GM12865 (cell line): ENCODE measurements at places on chromosomes 1 and 21.

GRCh38 chr1:62809788-62810187 lies 25.9 kb downstream of the ATG4C start:
- DNase-seq = peak; percentile 25

DNA sequence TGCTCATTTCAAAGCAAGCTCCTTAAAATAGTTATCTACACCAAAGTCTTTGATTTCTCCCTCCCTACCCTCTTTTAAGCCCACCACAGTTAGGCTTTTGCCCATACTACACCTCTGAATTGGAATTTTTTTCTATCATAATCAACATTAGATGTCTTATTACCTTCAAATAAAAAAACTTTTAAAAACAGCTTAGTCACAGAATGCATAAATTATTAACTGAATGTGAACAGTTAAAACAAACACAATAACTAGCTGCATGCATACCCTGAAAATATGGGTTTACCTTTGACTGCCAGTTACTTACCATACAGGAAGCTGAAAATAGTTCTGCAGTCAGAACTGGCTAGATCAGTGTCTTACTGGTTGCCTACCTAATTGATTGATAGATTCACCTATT lies 210.9 kb downstream of the TGFB2 start:
- DNase-seq = no peak

- DNase-seq = no peak
These were observed 37.3 kb downstream of the KCND3 start for GRCh38 chr1:111952125-111952657.

DNA sequence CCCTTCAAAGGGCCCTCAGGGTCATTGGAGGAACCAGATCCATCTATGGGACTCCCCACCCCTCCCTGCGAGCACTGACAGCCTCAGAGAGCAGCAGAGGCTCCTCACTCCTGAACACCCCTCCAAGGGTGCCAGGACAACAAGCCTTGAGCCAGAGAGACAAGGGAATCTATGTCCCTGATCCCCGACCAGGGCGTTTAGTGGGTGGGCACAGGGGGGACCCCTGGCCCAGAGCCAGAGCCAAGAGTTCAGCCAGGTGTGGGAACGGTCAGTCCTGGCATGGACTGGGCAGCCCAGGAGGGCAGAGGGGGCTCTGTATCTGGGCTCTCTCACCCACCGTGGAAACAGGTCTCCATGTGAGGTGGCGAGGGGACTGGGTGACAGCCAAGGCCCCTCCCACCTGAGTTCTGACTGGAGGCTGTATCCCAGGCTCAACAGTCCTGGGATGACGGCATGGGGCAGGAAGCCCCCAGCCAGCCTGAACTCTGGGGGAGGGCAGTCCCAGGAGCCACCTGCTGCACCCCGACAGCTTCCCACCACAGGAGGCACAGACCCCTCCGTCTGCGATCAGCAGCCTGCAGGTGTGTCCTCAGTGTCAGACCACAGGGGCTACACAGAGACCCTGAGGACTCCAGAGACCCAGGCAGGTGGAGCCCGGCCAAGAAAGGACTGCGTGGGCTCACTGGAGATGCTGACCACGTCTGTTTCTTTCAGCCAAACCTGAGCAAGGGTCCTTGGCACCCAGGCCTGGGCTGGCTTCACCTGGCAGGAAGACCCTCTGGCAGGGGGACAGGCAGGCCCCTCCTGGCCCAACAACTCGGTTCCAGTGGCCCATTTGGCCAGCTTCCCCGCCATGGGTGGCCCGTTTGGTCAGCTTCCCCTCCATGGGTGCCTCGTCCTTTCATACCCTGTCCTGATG lies 11.2 kb upstream of the SRARP start:
- no peak for DNase-seq

DNA sequence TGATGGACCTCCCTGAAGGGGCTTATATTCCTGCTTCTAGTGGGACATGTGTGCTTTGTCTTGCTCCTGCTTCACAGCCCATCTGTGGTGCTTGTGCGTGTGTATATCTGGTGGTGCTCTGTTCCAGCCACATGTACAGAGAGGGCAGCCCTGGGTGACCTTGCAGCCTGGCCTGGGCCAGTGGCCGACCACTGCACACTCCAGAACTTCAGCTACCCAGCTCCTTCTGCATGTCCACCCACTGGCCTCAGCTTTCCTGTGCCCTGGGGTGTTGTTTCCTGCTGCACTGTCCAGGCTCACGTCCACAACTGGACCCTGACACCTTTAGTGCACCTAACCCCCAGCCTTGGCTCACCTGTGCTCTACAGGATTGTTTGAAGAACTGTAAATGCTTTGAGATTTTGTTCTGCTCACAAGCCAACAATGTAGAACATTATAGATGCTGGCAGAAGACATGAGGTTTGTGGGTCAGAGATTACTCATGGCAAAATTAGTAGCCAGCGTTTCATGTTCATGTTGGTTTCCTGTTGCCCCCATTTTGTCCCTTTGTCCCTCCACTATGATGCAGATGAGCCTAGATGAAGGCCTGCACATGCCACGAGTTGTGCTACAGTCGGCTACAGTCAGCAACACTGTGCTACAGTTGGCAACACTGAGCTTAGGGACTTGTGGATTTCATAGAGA lies 5.3 kb upstream of the S100B start:
- DNase-seq = peak; percentile 21

- peak; percentile 73 for DNase-seq
These were observed 14.0 kb upstream of the SYNC start for GRCh38 chr1:32716312-32717148.

- no peak for DNase-seq
These were observed 102.1 kb downstream of the TYW3 start for GRCh38 chr1:74835051-74835450.

- peak; percentile 78 for DNase-seq
These were observed at the start of gene DISP3 for GRCh38 chr1:11478571-11479374. TSS of gene DISP3 (plus strand) at chr1:11479155. CDS start at chr1:11500993, 21,838 bp downstream.

- DNase-seq = no peak
These were observed 9.4 kb downstream of the COL6A1 start for GRCh38 chr21:45990741-45991605.
